ENCODE measurements at places on chromosomes 5 and 9. TPM values are rescaled to one million over a fixed set of nuclear protein-coding genes. Genes with fewer than 3 reads are reported as not detected.

Gene SPATA31E1
- total RNA-seq = not detected

Gene PCDHA6
- total RNA-seq = 3.6 TPM

Gene AJM1
- 1.8 TPM for total RNA-seq

Gene TGFBI
- 270 TPM for total RNA-seq

Gene ADAMTS13
- total RNA-seq = 3.1 TPM

Gene ANKRD34B
- total RNA-seq = not detected

Gene SLC36A3
- total RNA-seq = not detected

Gene NPR3
- total RNA-seq = 14.9 TPM

Gene F2RL1
- total RNA-seq = 20.8 TPM

Gene CER1
- not detected for total RNA-seq

Gene MEGF10
- total RNA-seq = under 0.01 TPM

Gene CDH10
- total RNA-seq = under 0.01 TPM

Gene LCN9
- not detected for total RNA-seq

Gene MCCC2
- total RNA-seq = 16.2 TPM

Gene FBN2
- total RNA-seq = 80.1 TPM

Gene NOXA1
- 0.77 TPM for total RNA-seq

Gene CDC37L1
- 15.4 TPM for total RNA-seq

Gene FCN2
- total RNA-seq = not detected

Gene HMGXB3
- total RNA-seq = 25.9 TPM

Gene FAM151B
- 4.8 TPM for total RNA-seq

Gene PCDHGA4
- 7.6 TPM for total RNA-seq

Gene SPATA9
- 0.51 TPM for total RNA-seq

Gene SMIM33
- total RNA-seq = not detected

Gene C5orf63
- 4.0 TPM for total RNA-seq

Gene SOHLH1
- total RNA-seq = not detected

Gene GABRA1
- not detected for total RNA-seq

Gene EGFL7
- 7.9 TPM for total RNA-seq

Gene SH3RF2
- 1.2 TPM for total RNA-seq

Gene SLC6A3
- total RNA-seq = not detected

Gene GNE
- 31.2 TPM for total RNA-seq

Gene CDH18
- total RNA-seq = not detected

Gene RANBP17
- 10.0 TPM for total RNA-seq

Gene FIBCD1
- total RNA-seq = 7.3 TPM

Gene TAF9
- total RNA-seq = 114 TPM

Gene CKMT2
- total RNA-seq = 19.3 TPM

Gene FOXD4L6
- not detected for total RNA-seq

Gene RGMB
- 38.3 TPM for total RNA-seq

Gene DDX4
- total RNA-seq = not detected

Gene QRFP
- total RNA-seq = not detected

Gene BRD9
- 35.3 TPM for total RNA-seq

Gene FBXW5
- total RNA-seq = 136 TPM
